ENCODE measurements at places on chromosomes 3 and 15. TPM values are rescaled to one million over a fixed set of nuclear protein-coding genes. Genes with fewer than 3 reads are reported as not detected.

Gene LRRC31
- not detected for polyA plus RNA-seq

Gene LDHAL6B
- not detected for polyA plus RNA-seq

Gene GCSAM
- polyA plus RNA-seq: 1.6 TPM

Gene MED12L
- 6.8 TPM for polyA plus RNA-seq

Gene PROS1
- 30.8 TPM for polyA plus RNA-seq

Gene NOP10
- 87.0 TPM for polyA plus RNA-seq

Gene C3orf85
- polyA plus RNA-seq: not detected

Gene KCNMB3
- polyA plus RNA-seq: 2.7 TPM

Gene A4GNT
- not detected for polyA plus RNA-seq

Gene CCDC39
- polyA plus RNA-seq: 3.0 TPM

Gene RTP3
- not detected for polyA plus RNA-seq

Gene SLTM
- 80.9 TPM for polyA plus RNA-seq

Gene CX3CR1
- 3.2 TPM for polyA plus RNA-seq

Gene TMEM212
- not detected for polyA plus RNA-seq

Gene CPLX3
- 0.10 TPM for polyA plus RNA-seq

Gene PEX5L
- 0.13 TPM for polyA plus RNA-seq

Gene HAPLN3
- polyA plus RNA-seq: 5.0 TPM

Gene PRRT3
- 1.3 TPM for polyA plus RNA-seq

Gene SEMA3G
- 14.3 TPM for polyA plus RNA-seq

Gene ALDH1A2
- polyA plus RNA-seq: 11.7 TPM

Gene IRAK2
- 0.72 TPM for polyA plus RNA-seq

Gene FBXL2
- 13.5 TPM for polyA plus RNA-seq

Gene SLC25A26
- polyA plus RNA-seq: 22.2 TPM

Gene XCR1
- 0.10 TPM for polyA plus RNA-seq

Gene HTR3C
- polyA plus RNA-seq: not detected

Gene CIDEC
- polyA plus RNA-seq: 0.50 TPM

Gene GHRL
- polyA plus RNA-seq: 0.42 TPM

Gene EID1
- polyA plus RNA-seq: 242 TPM

Gene SH2D7
- 0.10 TPM for polyA plus RNA-seq

Gene CACNA2D3
- 2.7 TPM for polyA plus RNA-seq

Gene NR2C2
- polyA plus RNA-seq: 36.8 TPM

Gene CFAP44
- 7.5 TPM for polyA plus RNA-seq

Gene DNAH1
- polyA plus RNA-seq: 8.4 TPM

Gene EPHB1
- 37.6 TPM for polyA plus RNA-seq

Gene LIPH
- 0.31 TPM for polyA plus RNA-seq

Gene CASR
- not detected for polyA plus RNA-seq

Gene CHRM5
- 0.25 TPM for polyA plus RNA-seq

Gene GPR176
- polyA plus RNA-seq: 4.4 TPM

Gene ANKRD63
- polyA plus RNA-seq: 0.21 TPM

Gene ZNF445
- 12.6 TPM for polyA plus RNA-seq

Gene PODXL2
- polyA plus RNA-seq: 9.7 TPM

Gene CHRD
- 17.4 TPM for polyA plus RNA-seq

Gene BSN
- 1.2 TPM for polyA plus RNA-seq

Gene FBN1
- polyA plus RNA-seq: 215 TPM

Gene GREM1
- 0.67 TPM for polyA plus RNA-seq

Gene SEMA6D
- polyA plus RNA-seq: 58.7 TPM

Gene CAPN3
- polyA plus RNA-seq: 448 TPM

Gene HCLS1
- 7.4 TPM for polyA plus RNA-seq

Gene ACTC1
- polyA plus RNA-seq: 10,304 TPM

Gene PTH1R
- 6.9 TPM for polyA plus RNA-seq

Gene NEK10
- 1.7 TPM for polyA plus RNA-seq

Gene SHC4
- 3.2 TPM for polyA plus RNA-seq

Gene CP
- polyA plus RNA-seq: 2.9 TPM

All from muscle of back (tissue), 13 donors.